ENCODE measurements at places on chromosomes 5 and 9.
A peak's percentile ranks its signal among the peaks of the same experiment; 100 is the strongest.

GRCh38 chr5:43210570-43210969 lies 18.5 kb downstream of the NIM1K start:
- no peaks in the 10 kb centered on the region for H3K36me3 ChIP-seq
- H3K27ac ChIP-seq: no peak overlapping the region
- peaks cover 2% of the 10 kb centered on the region for H3K4me1 ChIP-seq
- H3K4me3 ChIP-seq: no peak overlapping the region
- no peak for DNase-seq

DNA sequence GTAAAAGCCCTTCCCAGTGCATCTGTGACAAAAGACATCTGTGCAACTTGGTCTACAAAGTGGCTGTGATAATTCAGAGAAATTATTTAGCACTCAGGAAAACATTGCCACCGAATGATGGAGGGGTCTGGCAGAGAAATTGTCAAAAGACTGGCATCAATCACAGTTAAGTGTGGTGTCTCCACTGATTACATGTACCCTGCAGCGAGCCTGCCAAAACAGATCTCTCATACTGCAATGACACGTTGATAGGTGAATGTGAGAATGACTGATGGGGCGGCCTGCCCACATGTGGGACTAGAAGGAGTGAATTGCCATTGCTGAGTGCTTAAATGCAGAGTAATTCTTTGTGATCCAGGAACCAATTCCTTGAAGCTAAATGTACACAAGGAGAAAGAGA lies 136.4 kb upstream of the PCSK5 start:
- no peaks in the 10 kb centered on the region for H3K27me3 ChIP-seq
- H3K27ac ChIP-seq: no peak overlapping the region
- no peaks in the 10 kb centered on the region for H3K36me3 ChIP-seq
- DNase-seq: no peak
- H3K4me1 ChIP-seq: no peaks in the 10 kb centered on the region

DNA sequence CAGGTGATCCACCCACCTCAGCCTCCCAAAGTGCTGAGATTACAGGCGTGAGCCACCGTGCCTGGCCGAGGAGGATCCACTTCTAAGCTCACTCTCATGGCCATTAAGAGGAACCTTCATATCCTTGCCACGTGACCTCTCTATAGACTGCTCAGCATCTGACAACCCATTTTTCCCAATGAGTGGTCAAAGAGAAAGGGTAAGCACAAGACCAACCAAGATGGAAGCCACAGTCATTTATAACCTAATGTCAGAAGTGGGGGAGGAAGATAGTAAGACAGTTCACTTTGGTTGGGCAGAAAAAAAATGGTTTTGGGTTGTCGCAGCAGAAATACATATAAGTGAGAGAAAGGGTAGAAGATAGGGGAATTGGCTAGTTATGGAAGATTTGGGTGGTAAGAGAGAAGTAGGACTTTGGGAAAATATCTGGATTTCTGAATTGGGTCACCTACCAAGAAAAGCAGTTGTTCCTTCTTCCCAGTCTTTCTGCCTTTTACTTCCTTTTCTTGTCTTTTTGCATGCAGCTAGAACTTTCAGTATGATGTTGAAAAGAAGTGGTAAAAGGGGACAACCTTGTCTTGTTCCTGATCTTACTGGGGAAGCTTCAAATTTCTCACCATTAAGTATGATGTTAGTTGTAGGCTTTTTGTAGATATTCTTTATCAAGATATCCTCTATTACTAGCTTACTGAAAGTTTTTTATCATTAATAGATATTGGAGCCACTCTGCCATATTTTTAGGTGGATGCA lies 15.6 kb downstream of the SNX2 start:
- H3K36me3 ChIP-seq: peaks cover 8% of the 10 kb centered on the region
- no peak overlapping the region for H3K4me3 ChIP-seq
- no peaks in the 10 kb centered on the region for H3K27me3 ChIP-seq
- no peak overlapping the region for H3K27ac ChIP-seq

GRCh38 chr5:59067956-59068656 lies 485.2 kb downstream of the RAB3C start:
- peaks cover 15% of the 10 kb centered on the region for H3K4me1 ChIP-seq
- H3K27me3 ChIP-seq: no peaks in the 10 kb centered on the region
- no peak for DNase-seq

GRCh38 chr5:141513627-141514329 lies 24.9 kb downstream of the PCDHGC5 start:
- peak; percentile 93 for DNase-seq
- H3K4me3 ChIP-seq: peak overlapping the region; percentile 57
- peaks cover 67% of the 10 kb centered on the region for H3K4me1 ChIP-seq
- H3K27me3 ChIP-seq: no peaks in the 10 kb centered on the region
- peaks cover 40% of the 10 kb centered on the region for H3K36me3 ChIP-seq

DNA sequence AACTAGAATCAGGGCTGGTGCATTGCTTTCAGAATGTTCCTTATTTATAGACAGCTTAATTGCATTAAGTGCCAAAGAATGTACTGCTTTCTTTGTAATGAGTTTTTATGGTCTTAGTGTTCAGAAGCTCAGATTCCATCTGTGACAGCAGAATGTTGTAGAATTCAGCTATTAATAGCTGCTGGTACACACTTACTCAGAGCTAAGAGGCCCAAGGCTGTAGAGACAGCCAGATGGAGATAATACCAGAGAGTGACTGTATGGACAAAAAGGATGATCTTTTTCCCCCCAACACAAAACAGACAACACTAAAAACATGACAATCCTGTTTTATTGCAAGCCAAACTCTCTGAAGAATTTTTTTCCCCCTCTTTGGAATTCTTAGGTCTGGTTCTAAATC lies 50.2 kb downstream of the PPP2R2B start:
- H3K27me3 ChIP-seq: no peaks in the 10 kb centered on the region
- H3K4me1 ChIP-seq: no peaks in the 10 kb centered on the region
- DNase-seq: no peak
- H3K27ac ChIP-seq: no peak overlapping the region

DNA sequence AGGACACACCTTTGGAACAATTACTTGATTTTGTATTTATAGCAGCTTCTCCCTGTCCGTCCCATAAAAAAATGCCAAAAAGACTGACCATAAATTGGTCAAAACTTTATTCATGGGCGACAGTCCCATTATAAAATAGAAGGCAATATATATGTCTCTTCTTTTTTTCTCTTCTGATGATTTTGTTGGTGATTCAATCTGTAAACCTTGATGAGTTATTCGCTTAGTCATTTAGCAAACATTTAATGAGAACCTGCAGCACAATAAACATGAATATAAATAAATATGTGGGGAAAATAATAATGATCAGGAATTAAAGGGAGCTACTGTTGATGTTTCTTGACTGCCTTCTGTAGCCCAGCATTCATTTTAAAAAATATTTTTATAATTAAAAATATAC lies 356.4 kb upstream of the ACTBL2 start:
- H3K4me1 ChIP-seq: peaks cover 26% of the 10 kb centered on the region
- H3K27ac ChIP-seq: no peak overlapping the region
- no peak overlapping the region for H3K4me3 ChIP-seq
- no peaks in the 10 kb centered on the region for H3K36me3 ChIP-seq

DNA sequence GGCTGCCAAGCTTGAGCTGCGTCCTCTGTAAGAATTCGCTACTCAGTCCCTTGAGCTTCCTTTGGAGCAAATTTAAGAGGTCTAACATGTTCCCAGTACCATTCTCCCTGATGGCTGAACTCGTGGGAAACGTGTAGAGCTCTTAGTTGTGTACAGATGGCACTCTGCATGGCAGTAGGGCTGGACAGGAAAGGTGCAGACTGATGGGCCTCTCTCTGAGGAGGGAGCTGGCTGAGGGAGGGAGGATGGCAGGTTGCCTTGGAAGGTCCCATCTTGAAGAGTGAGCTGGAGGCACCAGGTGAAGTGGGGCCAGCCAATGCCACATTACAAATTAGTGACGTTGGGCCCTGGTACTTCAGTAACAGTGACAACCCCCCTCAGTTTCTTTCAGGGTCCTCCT lies 495.3 kb downstream of the CCDC171 start:
- no peaks in the 10 kb centered on the region for H3K27me3 ChIP-seq
- no peaks in the 10 kb centered on the region for H3K36me3 ChIP-seq
- no peak overlapping the region for H3K4me3 ChIP-seq
- H3K27ac ChIP-seq: no peak overlapping the region
- H3K4me1 ChIP-seq: no peaks in the 10 kb centered on the region
- DNase-seq: no peak

Measured in suprapubic skin (tissue), 4 donors.